ENCODE measurements at places on chromosomes 7 and 10.

DNA sequence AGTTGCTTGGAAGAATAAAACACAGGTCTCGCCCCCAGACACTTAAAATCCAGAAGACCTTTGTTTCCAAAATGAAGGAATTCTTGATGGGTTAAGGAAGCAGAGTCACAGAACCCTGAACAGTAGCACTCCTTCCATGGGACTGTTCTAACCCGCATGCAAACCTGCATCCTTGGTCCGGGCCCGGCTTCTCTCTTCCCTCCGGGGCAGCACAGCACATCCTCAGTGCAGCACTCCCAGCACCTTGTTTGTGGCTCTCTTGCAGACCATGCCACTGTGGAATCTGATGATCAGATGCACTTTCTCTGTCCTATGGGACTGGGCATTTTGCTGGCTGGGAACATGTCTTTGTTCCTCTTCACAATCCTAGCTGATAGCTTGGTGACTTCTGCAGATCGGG, 33.5 kb downstream of the INSYN2A start:
- no peak for DNase-seq

DNA sequence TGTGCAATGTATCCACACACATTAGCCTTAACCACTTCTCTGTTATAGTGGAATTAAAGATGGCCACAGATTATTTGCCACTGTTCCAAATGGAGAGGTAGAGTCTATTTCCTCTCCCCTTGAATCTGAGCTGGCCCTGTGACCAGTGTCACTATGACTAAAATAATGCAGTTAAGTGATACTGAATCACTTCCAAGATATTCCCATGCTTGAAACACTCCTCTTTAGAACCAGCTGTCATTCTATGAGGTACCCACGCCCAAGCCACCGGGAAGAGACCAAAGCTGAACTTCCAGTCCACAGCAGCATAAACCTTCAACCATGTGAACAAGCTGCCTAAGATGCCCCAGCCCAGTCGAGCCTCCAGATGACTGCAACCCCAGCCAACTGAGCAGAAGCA, 2.1 kb upstream of the DHX32 start:
- no peak for DNase-seq

- DNase-seq = no peak
These were observed 70.0 kb upstream of the CC2D2B start for GRCh38 chr10:95837783-95838182.

DNA sequence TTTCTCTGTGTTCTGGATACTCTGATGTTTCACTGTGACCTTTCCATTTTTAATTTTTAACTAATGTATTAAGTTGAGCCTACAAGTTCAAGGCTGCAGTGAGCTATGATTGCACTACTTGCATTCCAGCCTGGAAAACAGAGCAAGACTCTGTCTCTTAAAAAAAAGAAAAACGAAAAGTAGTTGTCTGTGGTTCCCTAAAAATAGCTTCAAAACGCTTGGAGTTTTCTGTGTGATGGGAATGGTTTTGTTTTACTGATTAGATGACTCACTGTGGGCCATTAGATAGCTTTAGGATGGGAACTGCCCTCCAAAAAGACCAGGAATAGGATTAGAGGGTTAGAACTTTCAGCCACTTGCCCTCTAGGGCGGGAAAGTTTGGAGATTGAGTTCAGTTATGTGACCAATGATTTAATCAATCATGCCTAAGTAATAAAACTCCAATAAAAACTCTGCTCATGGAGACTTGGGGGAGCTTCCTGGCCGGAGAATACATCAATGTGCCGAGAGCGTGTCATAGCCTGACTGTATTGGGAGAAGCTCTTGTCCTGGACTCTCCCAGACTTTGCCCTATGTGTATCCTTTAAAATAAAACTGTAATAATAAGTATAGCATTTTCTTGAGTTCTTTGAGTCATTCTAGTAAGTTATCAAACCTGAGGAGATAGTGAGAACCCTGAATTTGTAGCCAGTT, 147.1 kb downstream of the LYZL1 start:
- no peak for DNase-seq

DNA sequence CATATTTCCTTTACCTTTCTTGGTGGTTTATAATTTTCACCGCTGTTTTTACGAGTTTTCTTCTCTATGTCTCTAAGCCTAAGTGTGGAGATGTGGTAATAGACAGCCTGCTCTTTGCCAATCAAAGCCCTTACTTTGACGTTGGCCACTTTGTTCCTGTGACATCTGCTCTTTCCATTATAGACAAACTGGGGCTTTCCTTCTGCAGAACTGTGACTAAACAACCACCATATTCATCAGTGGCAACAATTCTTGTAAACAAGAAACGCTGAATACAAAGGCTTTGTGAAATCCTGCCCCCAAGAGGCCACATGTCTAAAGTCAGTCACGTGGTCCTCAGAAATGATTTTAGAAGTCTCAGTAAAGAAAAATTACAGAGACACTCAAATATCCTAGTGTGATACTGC, 59.6 kb upstream of the CAPZA2 start:
- no peak for DNase-seq

GRCh38 chr7:4338556-4338955, 343.5 kb upstream of the FOXK1 start:
- DNase-seq = no peak

- DNase-seq = no peak
These were observed 201.4 kb downstream of the TNS3 start for GRCh38 chr7:47380325-47381133.

DNA sequence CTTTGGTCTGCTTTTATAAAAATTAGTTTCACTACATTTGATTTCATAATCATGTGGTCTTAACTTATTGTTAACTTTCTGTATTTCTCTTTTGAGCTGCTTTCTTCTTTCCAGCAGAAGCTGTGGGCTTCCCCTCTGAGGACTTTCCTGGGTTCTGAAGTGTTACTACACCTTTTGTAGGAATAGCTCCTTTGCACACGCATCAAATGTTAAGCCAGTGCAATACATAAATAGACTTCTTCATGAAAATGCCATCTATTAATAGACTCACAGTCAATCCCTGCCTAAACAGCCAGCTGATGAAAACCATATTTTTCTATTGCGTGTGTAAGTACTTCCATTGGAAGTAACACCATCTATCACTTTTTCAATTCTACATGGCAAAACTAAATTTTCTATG, 1.5 kb downstream of the ABCB4 start:
- no peak for DNase-seq

- DNase-seq = no peak
These were observed 23.9 kb downstream of the SLC13A4 start for GRCh38 chr7:135704074-135704473.

GRCh38 chr7:113628948-113629847, 289.6 kb downstream of the PPP1R3A start:
- DNase-seq = no peak

- DNase-seq = no peak
These were observed 277.6 kb downstream of the REEP3 start for GRCh38 chr10:63798599-63799498.

DNA sequence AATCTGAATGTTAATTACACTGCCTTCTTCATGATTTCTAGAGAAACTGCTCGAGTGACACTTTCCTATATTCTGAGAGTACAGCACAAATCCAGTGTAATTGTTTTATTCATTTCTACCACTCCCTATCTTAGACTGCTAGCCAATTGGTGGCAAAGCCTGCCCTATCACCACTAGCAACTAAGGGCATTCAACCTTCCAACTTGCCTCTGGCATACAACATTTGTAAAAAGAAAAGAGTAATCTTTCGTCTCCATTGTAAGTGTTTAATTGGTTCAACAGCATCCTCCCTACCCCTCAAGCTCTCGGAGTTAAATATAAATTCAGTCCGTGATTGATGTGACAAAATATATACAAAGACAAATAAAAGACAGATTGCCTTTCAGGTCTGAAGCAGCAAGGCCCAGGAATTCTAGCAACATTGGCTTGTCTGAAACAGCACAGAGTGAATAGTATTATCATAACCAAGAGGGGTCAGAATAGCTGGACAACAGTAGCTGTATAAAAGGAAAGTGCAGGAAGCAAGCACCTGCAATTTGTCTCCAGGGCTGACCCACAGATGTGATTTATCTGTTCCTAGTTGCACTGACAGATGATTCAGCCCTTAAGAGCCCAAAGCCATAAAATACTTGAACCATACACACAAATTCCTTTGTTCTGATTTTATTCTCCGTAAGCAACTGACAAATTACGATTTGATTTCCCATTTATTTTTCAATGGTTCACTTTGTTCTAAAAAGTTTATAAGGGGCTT, 47.6 kb upstream of the ANKRD1 start:
- DNase-seq = no peak

DNA sequence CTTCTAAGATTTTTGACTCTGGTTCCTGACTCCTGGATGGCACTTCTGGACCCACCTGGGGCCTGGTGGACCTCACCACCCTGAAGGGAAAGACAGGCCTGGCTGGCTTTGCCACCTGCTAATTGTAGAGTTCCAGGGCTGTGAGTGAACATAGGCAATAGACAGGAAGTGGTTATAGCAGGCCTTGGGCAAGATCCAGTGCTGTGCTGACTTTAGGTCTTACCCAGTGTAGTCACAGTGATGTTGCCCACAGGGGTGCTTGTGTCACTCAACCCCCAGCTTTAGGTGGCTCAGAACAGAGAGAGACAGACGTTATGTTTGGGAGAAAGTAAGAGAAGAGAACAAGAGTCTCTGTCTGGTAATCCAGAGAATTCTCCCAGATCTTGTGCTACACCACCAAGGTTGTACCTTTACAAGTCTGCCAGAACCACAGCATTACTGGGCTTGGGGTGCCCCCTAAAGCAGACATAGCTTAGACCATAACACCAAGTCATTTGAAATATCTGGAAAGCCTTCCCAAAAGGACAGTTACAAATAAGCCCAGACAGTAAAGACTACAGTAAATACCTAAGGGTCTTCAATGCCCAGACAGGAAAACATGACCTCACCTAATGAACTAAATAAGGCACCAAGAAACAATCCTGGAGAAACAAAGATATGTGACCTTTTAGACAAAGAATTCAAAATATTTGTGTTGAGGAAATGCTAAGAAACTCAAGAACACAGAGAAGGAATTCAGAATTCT, 303.4 kb downstream of the PCLO start:
- DNase-seq = no peak

DNA sequence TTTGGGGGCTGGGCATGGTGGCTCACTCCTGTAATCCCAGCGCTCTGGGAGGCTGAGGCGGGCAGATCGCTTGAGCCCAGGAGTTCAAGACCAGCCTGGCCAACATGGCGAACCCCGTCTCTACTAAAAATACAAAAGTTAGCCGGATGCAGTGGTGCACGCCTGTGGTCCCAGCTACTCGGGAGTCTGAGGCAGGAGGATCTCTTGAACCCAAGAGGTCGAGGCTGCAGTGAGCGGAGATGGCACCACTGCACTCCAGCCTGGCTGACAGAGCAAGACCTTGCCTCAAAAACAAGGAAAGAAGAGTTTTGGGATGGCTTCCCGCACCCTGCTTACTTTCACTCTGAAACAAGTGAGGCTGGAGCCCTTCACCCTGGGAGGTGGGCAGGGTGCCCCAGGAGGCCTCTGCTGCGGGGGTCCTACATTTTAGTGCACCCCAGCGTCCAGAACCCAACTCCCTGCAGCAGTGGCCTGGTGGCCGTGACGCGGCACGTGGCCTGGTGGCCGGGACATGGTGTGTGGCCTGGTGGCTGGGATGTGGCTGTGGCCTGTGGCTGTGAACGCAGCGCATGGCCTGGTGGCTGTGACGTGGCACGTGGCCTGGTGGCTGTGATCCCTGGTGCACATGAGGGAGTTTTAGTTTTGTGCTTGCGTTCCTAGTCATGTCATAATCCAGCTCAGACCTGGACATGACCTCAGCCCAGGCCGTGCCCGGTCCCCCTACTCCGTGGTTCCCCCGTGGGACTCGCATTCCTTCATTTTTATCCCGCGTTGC, 9.3 kb downstream of the KNDC1 start:
- no peak for DNase-seq

GRCh38 chr10:91206427-91206826, 14.0 kb upstream of the PCGF5 start:
- DNase-seq = no peak

GRCh38 chr7:84614821-84615501, 420.4 kb upstream of the SEMA3A start:
- no peak for DNase-seq

- DNase-seq = no peak
These were observed 82.4 kb downstream of the DLG5 start for GRCh38 chr10:77844177-77844576.

DNA sequence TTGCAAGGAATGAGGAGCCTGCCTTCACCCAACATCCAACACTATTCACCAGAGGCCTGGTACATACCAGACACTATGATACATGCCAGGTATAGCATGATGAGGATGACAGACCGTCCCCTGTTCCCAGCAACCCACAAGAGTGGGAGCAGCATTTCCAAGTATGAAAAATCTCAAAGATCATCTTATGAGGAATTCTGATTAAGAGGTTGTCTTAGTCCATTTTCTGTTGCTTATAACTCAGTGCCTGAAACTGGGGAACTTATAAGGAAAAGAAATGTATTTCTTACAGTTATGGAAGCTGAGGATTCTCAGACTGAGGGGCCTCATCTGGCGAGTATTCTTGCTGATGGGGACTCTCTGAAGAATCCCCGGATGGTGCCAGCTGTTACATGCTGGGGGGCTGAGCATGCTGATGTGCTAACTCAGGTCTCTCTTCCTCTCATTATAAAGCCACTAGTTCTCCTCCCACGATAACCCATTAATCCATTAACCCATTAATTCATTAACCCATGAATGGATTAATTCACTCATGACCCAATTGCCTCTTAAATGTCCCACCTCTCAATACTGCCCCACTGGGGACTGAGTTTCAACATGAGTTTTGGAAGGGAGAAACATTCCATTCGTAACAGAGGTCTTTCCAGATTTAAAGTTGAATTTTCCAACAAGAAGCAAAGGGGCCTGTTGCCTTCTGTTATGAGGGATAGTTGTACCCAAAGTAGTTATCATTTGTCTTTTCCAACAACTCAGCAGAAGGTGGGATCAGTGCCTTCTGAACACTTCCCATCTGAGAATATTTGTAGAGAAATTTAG, 173.9 kb downstream of the HERPUD2 start:
- DNase-seq = no peak

DNA sequence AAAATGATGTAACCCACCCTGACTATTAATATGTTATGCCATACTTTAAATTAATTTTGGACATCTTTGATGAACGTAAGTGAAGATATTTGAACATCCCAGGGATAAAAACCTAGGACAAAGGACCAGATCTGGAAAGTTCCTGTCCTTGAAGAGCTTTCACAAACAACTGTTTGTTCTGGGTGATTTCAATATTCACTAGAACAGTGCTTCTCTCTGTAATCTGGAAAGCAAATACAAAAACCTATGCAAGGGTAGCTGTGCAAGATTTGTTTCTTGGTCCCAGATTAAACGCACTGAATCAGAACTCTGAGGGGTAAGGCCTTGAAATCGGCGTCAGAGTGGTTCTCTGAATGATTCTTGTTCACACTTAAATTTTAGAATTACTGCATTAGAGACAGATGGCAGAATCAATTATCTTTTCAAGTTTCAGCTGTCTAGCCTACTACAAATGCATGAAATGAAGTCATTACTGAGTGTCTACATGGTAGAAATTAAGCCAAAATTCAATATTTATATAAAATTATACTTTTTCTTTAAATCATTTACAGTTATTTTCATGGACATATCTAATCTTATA, 69.6 kb upstream of the CSTF2T start:
- no peak for DNase-seq

GRCh38 chr7:17535776-17536175, 237.3 kb downstream of the AHR start:
- no peak for DNase-seq

- DNase-seq = no peak
These were observed 95.5 kb downstream of the ZMYND11 start for GRCh38 chr10:230758-231157.
